ENCODE measurements at places on chromosomes 12 and 14.

DNA sequence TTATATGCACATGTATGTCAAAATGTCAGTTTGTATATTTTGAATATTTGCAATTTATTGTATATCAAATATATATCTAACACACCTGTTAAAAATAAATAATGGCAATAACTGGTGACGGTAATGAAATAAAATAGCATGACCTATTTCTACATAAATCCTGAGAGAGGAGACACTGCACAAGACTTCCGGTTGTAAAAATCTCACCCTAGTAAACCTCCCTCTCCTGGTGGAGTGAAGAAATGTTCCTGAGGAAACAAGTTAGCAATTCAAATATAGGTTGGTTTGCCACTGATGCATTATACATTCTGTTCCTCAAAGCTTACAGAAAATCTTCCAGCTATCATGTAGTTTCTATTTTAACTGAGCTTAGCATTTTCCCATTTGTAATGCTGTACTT lies 166.1 kb upstream of the SYT10 start:
- DNase-seq: no peak

DNA sequence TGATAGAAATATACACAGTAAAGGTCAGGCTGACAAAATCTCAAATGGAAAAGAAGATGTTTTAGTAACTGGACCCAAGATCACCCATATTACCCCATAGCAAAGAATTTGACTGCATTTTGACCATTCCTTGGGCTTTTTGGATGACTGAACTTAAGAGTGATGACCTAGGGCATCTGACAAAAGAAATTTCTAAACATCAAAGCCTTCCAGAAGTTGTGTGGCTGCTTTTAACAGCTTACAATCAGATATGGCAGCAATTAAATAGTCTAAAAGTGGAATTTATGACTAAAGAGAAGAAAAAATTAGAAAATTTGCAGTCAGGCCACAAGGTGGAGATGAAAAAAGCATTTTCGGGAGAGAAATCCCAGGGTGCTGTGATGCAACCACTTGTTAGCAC lies 563.0 kb downstream of the RERGL start:
- no peak for DNase-seq

DNA sequence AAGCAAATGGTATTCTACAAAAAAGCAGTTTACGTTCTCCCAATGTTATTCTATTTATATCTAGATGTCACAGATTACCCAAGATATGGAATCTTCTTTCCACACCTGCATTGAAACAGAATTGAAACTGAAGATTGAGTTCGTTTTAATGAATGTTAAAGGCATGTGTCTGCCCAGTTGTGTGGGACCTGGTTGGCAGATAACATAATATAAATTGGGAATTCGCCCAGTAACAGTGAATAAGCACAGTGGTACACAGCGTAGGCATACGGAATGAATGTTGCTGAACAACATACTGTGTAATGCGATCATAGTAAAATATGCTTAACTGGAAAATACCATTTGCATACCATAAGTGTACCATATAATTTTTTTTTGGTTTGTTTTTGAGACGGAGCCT lies 4.3 kb downstream of the KHNYN start:
- no peak for DNase-seq

GRCh38 chr12:6871052-6871957 lies 1.8 kb downstream of the SPSB2 start:
- DNase-seq: no peak

DNA sequence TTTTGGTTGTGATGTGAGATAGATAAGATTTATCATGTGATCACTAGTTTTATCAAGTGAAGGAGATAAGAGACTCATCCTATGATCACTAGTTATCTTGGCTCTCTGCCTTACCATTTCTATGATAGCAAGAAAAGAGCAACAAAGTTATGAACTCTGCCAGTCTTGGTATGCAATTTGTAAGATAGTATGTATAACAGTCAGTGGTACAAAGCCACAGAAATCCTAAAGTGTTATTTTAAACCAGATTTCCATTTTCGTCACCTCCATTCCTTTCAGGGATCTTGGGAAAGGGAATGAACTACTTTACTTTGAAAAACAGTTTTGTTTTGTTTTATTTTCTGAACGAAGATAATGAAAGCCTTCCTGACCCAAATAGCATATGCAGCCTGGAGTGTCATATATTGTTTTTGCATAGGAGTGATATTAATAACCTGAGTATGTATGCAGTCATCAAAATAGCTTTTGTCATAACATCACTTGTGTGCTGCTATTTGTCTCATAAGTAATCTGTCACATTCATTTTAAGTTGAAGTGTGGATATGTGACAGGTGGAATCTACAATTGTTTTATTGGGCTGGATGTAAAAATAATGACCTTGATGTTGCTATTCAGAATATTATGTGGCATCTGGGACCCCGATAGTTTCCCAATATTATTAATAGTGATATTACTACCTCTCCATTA lies 35.0 kb downstream of the FLRT2 start:
- no peak for DNase-seq

- no peak for DNase-seq
Observed at GRCh38 chr12:3202734-3203446, 125.7 kb downstream of the TSPAN9 start.

- no peak for DNase-seq
Observed at GRCh38 chr14:100981809-100982208, 78.3 kb upstream of the RTL1 start.

DNA sequence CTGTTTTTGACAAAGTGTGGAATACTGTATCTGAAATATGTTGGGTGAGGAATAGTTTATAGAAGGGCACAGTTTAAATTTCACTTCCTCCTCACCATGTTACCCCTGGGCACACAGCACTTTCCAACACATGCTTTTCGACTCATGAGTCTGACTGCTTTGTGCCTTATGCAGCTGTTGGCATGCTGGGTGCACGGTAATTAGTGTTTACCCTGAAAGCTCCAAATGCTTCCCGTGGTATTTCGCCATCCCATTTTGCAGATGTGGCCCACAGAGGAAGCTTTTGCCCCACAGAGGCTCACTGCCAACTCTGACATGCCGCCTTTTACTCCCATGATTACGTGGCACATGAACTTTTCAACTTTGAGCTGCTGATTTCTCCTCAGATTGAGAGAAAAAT lies 168.6 kb downstream of the PRKCH start:
- peak; percentile 64 for DNase-seq

- DNase-seq: no peak
Observed at GRCh38 chr14:59374048-59374447, 91.1 kb downstream of the GPR135 start.

DNA sequence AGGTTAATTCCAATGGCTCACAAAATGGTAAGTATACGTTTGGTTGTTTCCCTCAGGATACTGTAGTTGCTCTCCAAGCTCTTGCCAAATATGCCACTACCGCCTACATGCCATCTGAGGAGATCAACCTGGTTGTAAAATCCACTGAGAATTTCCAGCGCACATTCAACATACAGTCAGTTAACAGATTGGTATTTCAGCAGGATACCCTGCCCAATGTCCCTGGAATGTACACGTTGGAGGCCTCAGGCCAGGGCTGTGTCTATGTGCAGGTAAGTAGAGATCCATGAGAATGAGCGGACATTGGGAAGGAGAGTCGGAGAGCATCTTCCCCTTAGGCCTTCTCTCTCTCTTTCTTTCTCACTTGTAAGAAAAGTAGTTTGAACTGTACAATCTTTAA lies 45.4 kb downstream of the A2ML1 start:
- DNase-seq: no peak

GRCh38 chr12:107511292-107511691 lies 174.3 kb upstream of the PWP1 start:
- DNase-seq: no peak

DNA sequence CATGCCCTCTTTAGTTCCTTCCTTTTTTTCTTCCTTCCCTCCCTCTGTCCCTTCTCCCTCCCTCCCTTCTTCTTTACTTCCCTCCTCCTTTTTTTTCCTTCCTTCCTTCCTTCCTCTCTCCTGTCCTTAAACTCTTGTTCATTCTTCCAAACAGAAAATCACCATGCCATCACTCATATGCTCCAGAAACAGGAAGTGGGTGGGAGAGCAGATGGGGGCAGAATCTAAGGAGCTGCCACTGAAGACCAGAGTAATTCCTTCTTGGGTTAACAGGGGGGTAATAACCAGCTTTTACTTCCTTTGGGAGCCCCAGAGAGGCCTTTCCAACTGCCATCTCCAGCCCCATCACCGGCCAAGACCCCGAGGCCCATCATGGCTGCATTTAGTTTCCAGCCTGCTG lies 51.2 kb downstream of the SVOP start:
- DNase-seq: no peak
